Activated naive CD4-positive, alpha-beta T cell treated with Interleukin-2 at 50 U/mL for 16 hours (primary cell): ENCODE measurements at places on chromosomes 2 and 18.

DNA sequence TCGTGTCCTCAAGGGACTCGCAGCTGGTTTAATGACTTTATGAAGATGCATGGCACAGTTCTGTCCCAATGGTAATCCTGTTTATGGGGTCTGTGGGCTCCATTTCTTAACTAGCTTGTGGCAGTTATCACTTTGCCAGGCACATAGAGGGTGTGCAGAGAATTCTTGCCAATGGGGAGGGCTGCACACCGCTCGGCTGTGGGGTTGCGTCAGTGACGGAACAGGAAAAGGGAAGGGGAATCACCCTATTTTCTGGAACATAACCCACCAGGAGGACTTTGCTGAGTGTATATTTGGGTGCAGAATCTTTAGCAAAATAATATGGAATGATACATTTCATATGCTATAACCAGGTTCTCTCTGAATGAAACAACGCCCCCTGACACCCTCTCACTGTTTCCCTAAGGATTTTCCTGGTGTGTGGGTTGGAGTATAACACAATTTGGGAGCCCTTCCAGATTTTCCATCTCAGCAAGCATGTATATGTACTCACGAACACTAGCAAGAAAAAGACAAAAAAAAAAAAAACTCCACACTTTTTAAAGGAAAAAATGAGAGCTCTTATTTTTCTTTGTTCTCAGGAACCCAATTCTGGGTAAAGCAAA, 43.9 kb upstream of the TRIB2 start:
- no peak for DNase-seq

DNA sequence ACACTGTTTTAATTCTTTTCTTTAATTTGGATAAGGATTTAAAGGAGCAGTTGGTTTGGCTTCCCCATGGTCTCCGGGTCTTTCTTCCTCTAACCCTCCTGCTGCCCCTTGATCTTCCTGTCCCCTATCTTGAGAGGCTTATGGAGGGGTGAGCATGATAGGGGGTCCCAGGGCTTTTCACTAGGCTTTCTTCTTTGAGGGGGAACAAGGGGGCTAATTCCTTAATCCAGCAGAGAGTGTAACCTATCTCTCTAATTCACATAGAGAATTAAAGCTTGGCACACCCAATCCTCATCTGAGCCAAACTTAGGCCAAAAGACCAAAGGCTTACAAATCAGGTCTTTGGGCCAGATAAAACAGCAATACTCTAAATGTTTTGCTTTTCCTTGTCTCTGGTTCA, 21.5 kb upstream of the C2orf66 start:
- DNase-seq = no peak

DNA sequence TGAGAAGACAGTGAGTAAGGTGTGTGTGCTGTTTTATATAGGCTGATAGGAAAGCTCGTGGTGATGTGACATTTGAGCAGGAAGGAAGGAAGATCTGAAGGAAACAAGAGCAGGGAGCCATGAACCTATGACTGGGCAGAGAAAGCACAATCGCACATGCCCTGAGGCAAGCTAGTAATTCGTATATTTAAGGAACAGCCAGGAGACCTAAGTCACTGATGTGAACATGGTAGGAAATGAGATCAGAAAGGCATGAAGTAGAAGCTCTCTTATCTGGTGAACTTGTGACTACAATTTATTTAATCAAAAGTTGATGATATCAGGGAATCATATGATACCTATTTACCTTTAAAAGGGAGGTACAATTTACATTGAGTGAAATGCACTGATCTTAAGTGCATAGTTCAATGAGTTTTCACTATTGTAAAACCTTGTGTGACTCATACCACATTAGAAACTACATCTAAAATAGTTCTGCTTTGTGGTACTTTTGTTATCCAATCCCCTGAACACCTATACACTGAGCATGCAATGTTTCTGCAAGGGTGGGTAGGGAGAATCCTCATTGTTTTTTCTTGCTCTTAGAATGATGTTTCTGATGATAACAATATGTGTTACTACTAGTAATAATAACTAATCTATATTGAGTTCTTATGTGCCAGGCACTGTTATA, 67.5 kb downstream of the GALNT13 start:
- DNase-seq = no peak

- no peak for DNase-seq
These were observed 180.4 kb downstream of the MCFD2 start for GRCh38 chr2:46735108-46735691.

DNA sequence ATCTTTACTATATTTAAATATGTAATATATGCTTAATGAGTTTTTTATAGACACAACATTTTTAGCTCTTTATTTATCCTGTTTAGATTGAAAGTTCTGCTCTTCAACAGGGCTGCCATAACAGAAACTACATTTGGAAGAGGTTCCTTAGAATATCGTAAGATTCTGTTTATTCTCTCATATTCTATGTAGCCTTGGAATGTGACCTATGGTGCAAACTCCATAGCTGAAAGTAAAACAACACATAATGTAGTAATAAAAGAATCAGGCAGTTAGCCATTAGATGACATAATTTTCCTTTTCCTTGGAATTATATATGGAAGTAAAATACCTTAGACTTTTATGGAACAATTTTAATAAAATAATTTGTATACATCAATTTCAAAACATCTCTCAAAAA, 91.3 kb downstream of the ZNF804A start:
- DNase-seq = no peak

GRCh38 chr2:206125901-206126300, 33.3 kb downstream of the NDUFS1 start:
- DNase-seq = no peak

- no peak for DNase-seq
These were observed 190.4 kb downstream of the FMNL2 start for GRCh38 chr2:152525277-152525838.

DNA sequence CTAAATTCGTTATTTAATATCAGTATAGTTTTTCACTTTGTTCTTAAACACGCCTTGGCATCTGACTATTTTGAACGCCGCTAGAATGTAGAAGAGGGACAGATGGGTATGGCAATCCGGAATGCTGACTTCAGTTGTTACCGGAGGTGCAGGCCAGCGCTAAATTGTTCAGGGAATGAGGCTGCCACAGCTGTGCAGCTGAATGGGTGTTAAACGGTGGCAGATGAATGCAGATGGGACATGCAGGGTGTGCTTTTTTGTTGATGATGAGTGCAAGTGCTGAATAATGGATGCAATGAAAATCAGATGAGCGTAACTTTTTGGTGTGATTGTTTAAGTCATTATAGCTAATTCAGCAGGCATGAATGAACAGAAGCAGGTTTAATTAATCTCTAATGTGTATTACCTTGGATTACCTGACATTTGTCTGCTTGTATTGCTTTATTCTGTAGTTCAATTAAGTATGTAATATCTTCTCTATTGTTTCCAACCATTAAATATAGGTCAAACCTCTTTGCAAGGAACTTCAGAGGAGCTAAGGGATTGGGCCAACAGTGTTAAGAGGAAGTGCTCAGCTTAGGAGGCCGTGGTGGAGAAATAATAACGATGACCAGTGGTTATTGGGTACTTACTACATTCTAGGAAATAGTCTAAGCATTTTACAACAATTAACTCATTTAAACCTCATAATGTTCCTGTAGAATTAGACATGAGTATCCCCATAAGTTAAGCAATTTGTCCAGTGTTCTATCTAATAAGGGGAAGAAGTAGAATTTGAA, 11.9 kb upstream of the CREG2 start:
- DNase-seq = no peak

- peak; percentile 49 for DNase-seq
These were observed 494 bp downstream of the HNRNPLL start for GRCh38 chr2:38602136-38602731.

DNA sequence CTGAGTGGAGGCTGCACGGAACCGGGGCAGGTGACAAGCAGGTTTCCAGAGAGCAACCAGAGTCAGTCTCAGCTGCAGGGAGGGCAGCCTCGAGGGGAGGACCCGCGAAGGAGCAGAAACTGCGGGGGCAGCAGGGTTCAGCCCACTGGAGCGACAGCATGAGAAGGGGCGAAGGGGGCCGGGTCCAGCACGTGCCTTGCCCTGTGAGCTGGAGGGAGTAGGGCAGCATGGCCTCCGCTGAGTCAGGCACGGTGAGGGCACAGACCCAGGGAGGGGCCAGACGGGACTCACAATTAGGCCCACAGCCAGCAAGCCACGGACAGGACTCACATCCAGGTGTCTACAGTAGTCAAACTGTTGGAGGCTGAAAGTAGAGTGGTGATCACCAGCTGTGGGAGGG, 22.7 kb upstream of the ATP9B start:
- no peak for DNase-seq

- no peak for DNase-seq
These were observed 907 bp upstream of the SUCLG1 start for GRCh38 chr2:84459944-84460429.

DNA sequence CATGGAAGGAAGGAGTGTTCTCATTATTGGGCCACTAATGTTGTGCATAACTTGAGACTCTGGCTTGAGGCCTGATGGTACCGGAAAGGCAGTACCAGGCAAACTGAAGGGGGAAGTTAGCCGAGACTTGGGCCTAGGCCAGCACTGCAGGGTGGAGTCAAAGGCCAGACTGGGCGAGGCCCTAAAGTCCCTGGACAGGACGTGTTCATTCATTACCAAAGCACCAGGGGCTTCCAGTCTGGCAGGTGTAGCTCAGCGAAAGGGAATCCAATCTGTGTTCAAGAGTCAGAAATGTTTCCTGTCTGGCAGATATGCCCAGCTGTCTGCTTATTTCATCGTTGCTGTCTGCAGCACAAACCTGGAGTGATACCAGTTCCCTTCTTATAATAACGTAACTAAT, 4.7 kb upstream of the ITSN2 start:
- DNase-seq = no peak

DNA sequence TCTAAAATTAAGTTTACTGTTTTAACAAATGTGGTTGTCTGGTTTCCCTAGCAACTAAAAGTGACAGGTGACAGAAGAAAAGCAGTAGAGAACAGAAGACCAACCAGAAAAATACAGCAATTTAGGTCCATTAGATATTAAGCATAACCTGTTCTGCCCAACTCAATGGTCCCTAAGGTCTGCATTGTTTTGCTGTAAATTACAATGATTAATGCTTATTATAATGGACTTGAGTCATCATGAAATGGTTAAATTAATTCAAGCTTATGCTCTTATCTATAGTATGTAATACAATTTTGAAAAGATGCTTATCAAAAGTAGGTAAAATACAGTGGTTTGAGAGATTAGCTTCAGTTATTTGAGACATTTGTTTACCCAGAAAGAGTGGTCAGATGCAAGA, 378.0 kb downstream of the GRB14 start:
- no peak for DNase-seq

- DNase-seq = no peak
These were observed at the start of gene CDH2 for GRCh38 chr18:28176948-28177827. Gene CDH2 (minus strand): TSS chr18:28177130. CDS start chr18:28177022, 108 bp downstream.

- peak; percentile 40 for DNase-seq
These were observed 40.0 kb downstream of the GKN2 start for GRCh38 chr2:68912732-68913131.

- peak; percentile 83 for DNase-seq
These were observed 410 bp upstream of the TGIF1 start for GRCh38 chr18:3449512-3450011.

- no peak for DNase-seq
These were observed 72.1 kb upstream of the MYL1 start for GRCh38 chr2:210387074-210387473.

GRCh38 chr2:54942373-54942772, 107.9 kb downstream of the RTN4 start:
- no peak for DNase-seq

DNA sequence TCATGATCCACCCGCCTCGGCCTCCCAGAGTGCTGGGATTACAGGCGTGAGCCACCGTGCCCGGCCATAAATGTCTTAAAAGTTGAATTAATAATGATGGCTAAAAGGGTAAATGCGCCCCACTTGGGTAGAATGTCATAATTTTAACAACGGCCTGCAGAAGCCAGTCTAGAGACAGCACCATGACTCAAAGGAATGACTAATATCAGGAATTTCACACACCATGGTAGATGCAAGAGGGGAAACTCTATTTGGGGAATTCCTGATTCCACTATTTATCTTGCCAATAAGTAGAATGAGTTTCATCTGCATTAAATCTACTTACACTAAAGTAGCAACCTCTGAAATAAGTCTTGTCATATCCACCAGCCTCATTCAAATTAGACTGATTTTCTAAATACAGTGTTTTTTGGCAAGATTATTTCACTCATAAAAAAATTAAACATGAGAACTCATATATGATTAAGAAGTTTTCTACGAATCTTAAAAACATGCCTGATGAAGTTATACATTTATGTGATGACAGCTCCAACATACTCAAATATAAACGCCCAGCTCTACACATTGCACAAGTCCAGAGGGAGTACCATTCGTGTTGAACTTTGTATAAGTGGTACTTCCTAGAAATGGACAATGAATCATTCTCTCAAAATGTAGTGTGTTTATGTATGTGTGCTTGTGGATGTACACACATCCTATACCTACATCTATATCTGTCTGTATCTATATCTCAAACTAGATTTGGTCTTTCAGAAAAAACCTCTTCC, 309.7 kb downstream of the IRS1 start:
- DNase-seq = no peak

DNA sequence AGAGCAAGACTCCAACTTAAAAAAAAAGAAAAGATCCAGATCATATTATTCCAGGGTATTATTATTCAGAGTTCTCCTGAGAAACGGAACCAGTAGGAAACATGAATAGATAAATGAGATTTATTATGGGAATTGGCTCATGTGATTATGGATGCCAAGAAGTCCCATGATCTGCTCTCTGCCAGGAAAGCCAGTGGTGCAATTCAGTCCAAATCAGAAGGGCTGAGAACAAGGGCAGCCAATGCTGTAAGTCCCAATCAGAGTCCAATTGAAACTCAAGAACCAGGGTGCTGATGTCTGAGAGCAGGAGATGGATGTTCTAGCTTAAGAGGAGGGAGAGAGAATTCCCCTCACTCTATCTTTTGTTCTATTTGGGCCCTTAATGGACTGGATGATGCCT, 7.8 kb downstream of the SCYGR2 start:
- DNase-seq = no peak

- no peak for DNase-seq
These were observed 366.9 kb upstream of the SPRED2 start for GRCh38 chr2:65799141-65799854.

GRCh38 chr2:216274194-216274840, 98.0 kb downstream of the MARCHF4 start:
- no peak for DNase-seq
